ENCODE measurements at places on chromosomes 5 and 9. TPM values are rescaled to one million over a fixed set of nuclear protein-coding genes. Genes with fewer than 3 reads are reported as not detected.

PCDHB4 gene
- total RNA-seq = 12.2 TPM

IGFBPL1 gene
- not detected for total RNA-seq

BHMT gene
- total RNA-seq = 3.2 TPM

IL13 gene
- not detected for total RNA-seq

GRCh38 chr5:174221436-174221835 is 175.9 kb downstream of the NSG2 start:
- no peak for DNase-seq

DNA sequence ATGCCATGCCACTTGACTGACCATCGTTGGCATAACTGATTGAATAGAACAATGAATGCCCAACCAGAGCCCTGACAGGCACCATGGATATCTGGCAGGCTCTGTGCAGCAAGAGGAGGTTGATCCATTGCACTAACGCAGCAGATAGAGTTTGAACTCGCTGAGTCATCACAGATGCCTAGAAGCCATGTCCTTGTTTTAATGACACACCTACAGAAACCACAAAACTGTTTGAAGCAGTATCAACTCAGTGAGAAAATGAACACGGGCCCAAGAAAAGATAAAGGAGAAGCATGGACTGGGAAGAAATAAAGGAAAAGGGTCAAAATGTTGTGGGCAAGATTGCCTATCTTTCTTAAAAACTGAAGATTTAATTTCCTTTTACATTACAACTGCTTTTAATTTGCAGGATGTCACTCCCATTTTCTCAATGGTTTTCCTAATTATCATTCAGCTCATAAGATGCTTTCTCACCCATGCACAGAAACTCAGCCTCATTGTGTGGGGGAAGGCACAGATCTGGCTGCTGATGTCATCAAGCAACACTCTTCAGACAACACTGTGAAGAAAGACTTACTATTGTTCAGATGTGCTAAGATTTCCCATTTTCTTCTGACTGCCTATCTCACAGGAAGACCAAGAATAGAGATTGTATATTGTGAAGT is 129.0 kb downstream of the PIK3R1 start:
- no peak for DNase-seq

- no peak for DNase-seq
Measured at GRCh38 chr9:129109952-129110739, 447 bp downstream of the CRAT start.

All from sciatic nerve (tissue), 2 donors.